ENCODE measurements at places on chromosomes 6 and 20.

GRCh38 chr6:28569748-28570147, 44.1 kb downstream of the GPX5 start:
- DNase-seq = no peak

- DNase-seq = no peak
Observed at GRCh38 chr20:32338665-32339064, 19.5 kb upstream of the ASXL1 start.

DNA sequence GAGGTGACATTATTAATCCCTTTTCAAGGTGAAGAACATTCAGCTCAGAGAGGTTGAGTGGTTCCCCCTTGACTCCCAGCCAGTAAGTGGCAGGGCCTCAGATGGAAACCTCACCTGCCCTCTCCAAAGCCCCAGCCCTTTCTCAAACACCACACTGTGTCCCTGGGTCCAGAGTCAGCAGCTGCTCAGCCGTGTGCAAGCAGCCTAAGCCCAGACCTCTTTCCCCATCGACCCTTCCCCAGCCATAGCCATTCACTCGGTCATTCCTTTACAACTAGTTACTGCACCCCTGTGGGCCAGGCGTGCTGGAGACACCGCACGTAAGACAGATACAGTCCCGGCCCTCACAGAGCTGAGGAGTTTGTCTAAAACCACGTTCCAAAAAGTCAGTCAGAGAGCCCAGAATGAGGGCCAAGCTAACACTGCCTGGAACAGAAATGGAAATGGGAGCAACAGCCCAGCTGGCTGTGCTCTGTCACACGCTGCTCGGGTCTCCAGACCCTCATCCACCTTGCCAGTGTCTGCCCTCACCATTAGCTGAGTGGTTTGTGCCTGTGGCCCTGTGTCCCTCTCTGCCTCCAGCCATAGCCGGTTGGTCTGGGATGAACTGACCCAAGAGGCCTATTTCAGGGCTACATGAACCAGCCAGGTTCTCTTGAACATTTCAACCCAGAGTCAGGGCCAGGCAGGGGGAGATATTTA, 29.6 kb downstream of the ZC3H12D start:
- DNase-seq = no peak

GRCh38 chr6:145420599-145420998, 314.7 kb downstream of the EPM2A start:
- DNase-seq = no peak

Measured in umbilical cord (tissue), 2 donors.